Breast epithelium (tissue), 4 donors: ENCODE measurements at places on chromosomes 12 and 14. TPM values are rescaled to one million over a fixed set of nuclear protein-coding genes. Genes with fewer than 3 reads are reported as not detected.

- H3K27ac ChIP-seq = no peak overlapping the region
- DNase-seq = no peak
- no peaks in the 10 kb centered on the region for H3K36me3 ChIP-seq
- no peak overlapping the region for H3K4me3 ChIP-seq
- H3K27me3 ChIP-seq = peaks cover 4% of the 10 kb centered on the region
Measured at GRCh38 chr14:36212577-36212976, 36.1 kb upstream of the PTCSC3 start.

DNA sequence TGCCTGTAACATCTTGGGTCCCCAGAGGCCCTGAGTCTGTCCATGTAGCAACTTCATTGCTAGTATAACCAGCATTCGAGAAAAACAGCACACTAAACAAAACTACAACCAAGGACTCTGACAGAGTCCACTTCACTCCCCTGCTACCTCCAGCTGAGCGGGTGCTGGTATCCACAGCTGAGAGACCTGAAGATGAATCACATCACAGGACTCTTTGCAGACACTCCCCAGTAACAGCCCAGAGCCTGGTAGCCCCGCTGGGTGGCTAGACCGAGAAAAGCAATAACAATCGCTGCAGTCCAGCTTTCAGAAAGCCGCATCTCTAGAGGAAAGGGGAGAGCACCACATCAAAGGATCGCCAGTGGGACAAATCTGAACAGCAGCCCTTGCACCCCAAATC is 9.0 kb upstream of the IQSEC3 start:
- no peaks in the 10 kb centered on the region for H3K4me1 ChIP-seq
- no peaks in the 10 kb centered on the region for H3K36me3 ChIP-seq
- DNase-seq = no peak
- peaks cover 37% of the 10 kb centered on the region for H3K27me3 ChIP-seq
- H3K4me3 ChIP-seq = no peak overlapping the region

DNA sequence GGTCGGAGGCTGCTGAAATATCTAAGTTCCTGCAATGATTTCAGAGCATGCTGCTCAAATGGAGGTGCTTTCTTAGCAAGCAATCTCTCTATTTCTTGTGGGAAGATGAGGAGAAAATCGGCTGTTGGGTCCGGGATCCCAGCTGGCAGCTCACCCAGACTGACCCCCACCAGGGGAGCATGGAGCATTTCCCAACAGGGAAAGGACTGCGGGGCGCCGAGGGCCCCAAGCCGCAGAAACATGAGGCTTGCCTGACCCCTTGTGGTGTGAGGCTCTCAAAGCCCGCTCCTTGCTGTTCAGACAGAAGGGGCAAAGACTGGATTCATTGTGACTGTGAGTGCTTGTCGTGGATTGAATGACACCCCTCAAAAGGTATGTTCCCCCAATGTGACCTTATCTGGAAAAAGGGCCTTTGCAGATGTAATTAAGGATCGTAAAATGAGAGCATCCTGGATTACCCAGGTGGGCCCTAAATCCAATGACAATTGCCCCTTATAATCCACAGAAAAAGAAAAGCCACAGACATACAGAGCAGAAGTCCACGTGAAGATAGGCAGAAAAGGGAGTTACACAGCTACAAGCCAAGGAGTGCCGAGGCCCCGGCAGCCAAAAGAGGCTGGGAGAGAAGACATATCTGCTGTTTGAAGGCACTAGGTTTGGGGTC is 116.3 kb upstream of the VASH1 start:
- H3K4me3 ChIP-seq = no peak overlapping the region
- H3K27me3 ChIP-seq = no peaks in the 10 kb centered on the region
- H3K36me3 ChIP-seq = no peaks in the 10 kb centered on the region
- no peak for DNase-seq
- H3K27ac ChIP-seq = no peak overlapping the region

RNF212B gene
- total RNA-seq = not detected

LTB4R2 gene
- 9.4 TPM for total RNA-seq

DNA sequence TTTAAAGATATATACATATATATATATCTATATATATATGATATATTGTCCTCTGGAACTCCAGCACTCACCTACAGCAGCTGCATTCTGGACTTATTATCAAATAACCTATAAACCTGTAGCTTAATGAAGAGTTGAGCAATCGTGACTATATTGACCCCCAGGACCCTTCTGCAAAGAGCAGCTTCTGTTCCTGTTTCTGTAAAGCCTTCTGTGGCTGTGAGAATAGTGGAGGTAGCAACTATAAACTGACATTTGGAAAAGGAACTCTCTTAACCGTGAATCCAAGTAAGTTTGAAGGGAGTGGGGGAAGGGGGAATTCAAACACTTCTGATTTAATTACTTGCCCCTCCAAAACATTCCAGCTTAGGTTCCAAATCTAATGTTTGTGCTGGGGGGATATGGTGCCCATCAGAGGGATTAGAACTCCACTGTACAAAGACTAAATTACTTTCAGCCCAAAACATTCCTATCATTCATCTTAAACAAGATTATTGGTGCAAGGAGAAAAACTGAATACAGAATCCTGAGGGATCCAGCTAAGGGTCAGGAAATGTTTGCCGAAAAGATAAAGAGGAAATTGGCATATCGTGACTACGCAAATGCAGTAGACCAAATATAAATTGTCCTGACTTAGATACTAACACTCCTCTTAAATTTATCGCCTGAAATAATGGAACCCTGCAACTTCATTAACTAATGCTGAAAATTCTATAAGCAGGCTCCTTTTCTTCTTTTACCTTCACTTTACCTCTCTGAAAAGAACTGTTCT is 106.1 kb downstream of the DAD1 start:
- H3K36me3 ChIP-seq = no peaks in the 10 kb centered on the region
- H3K4me3 ChIP-seq = no peak overlapping the region
- H3K27ac ChIP-seq = no peak overlapping the region
- no peak for DNase-seq
- H3K27me3 ChIP-seq = no peaks in the 10 kb centered on the region
- H3K4me1 ChIP-seq = peaks cover 3% of the 10 kb centered on the region

GRCh38 chr12:17591005-17591681 is 498.9 kb downstream of the RERGL start:
- H3K27ac ChIP-seq = no peak overlapping the region
- no peak for DNase-seq
- no peak overlapping the region for H3K4me3 ChIP-seq

DNA sequence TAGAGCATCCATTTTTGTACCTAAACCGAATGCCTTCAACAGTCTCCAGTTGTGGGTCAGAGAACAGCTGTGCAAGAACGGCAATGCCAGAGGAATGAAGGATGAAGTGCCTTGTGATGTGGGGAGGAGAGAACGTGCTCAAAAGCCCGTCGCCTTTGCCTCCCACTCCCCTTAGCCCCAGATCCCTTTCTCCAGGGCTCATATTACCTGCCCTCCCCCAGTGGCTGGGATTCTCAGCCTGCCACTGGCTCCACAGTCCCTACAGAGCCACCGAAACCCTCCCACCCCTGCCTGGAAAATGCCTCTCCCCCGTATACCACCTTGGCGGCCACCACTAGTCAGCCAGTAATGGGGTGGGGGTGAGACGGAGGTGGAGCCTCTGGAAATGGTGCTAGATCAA is 158.5 kb downstream of the ZFP36L1 start:
- no peak overlapping the region for H3K4me3 ChIP-seq
- H3K27me3 ChIP-seq = no peaks in the 10 kb centered on the region
- peaks cover 14% of the 10 kb centered on the region for H3K4me1 ChIP-seq
- no peaks in the 10 kb centered on the region for H3K36me3 ChIP-seq
- DNase-seq = no peak

DNA sequence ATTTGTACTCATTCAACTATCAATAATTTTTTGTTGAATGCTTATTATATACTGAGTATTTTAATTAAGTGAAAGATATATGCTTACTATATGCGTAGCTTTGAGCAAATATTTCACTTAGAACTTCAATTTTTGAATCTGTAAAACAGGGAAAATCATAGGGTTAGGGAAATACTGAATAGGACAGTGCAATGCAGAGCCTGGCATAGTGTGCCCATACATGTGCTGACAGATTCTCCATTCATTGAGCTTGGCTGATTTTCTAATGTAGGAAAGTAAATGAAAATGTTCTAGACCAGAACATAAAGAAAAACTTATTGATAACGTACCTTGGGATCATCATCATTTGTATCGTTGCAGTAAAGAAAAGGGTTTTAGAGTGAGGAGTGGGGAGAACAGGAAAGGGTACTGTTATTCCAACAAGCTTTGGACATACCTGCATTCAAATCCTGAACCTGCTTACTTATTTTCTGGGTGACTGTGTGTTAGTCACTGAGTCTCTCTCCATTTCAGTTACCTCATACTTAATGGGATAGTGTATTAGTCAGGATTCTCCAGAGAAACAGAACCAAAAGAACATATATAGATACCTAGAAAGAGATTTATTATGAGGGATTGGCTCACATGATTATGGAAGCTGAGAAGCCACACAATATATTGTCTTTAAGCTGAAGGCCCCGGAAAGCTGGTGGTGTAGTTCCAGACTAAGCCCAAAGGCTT is 436.4 kb downstream of the ADAMTS20 start:
- no peak for DNase-seq
- no peaks in the 10 kb centered on the region for H3K36me3 ChIP-seq
- H3K4me1 ChIP-seq = no peaks in the 10 kb centered on the region

DNA sequence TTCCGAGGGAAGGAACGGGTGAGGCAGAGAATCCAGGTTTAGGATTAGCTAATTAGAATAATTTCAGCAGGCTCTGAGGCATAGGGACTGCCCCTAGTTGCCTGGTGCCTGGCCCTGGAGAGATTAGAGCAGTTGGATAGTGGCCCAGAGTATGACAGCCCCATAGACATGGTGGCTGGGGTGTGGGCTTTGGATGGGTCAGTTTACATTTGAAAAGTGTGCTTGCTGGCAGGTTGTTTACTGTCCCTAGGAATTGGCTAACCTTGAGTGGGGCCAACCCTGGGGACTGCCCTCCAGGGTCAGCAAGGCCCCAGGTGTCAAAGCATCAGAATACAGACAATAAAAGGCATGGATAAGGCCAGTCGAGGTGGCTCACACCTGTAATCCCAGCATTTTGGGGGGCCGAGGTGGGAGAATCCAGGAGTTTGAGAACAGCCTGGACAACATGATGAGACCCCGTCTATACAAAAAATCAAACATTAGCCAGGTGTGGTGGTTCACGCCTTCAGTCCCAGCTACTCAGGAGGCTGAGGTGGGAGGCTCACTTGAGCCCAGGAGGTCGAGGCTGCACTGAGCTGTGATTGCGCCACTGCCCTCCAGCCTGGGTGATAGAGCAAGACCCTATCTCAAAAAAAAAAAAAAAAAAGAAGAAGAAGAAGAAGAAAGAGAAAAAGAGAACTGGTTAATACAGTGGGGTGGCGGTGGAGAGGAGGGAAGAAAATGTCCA is 182.3 kb upstream of the PWP1 start:
- no peaks in the 10 kb centered on the region for H3K36me3 ChIP-seq
- H3K4me1 ChIP-seq = no peaks in the 10 kb centered on the region
- H3K27me3 ChIP-seq = no peaks in the 10 kb centered on the region
- DNase-seq = no peak

DNA sequence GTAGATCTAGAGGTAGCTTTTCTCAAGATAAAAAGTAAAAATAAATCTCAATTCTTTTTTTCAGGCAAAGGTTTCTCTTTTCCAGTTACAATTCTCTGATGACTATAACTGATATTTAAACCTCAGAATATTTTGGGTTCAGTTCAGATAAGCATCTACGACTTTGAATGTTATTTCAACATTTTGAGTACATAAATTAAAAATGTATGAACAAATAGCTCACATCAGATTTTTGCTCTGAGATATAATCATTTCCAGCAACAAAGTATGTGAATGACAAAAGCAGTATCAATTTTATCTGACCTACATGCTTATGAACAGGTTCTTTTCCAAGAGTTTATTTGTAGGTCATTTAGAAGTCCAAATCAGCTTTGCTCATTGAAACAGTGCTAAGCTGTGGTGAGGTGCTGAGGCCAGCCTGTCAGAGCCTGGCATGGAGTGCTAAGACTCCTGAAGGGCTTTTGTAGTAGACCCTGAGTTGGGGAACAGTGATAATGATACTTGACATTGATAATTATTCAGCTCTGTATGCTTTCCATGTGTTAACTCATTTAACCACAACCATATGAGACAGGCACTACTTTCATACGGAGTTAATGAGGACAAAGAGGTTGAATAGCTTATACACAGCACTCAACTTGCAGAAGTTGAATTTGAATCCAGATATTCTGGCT is 205.0 kb upstream of the DCN start:
- no peaks in the 10 kb centered on the region for H3K27me3 ChIP-seq
- H3K4me3 ChIP-seq = no peak overlapping the region
- DNase-seq = no peak
- peak overlapping the region; percentile 75 for H3K27ac ChIP-seq

- H3K4me3 ChIP-seq = no peak overlapping the region
- no peak for DNase-seq
- H3K4me1 ChIP-seq = no peaks in the 10 kb centered on the region
- no peak overlapping the region for H3K27ac ChIP-seq
- no peaks in the 10 kb centered on the region for H3K36me3 ChIP-seq
- H3K27me3 ChIP-seq = no peaks in the 10 kb centered on the region
Measured at GRCh38 chr12:64631197-64631596, 20.9 kb downstream of the RASSF3 start.

- no peaks in the 10 kb centered on the region for H3K27me3 ChIP-seq
- DNase-seq = no peak
- H3K4me3 ChIP-seq = no peak overlapping the region
- H3K27ac ChIP-seq = no peak overlapping the region
Measured at GRCh38 chr12:41468341-41468740, 280.2 kb downstream of the PDZRN4 start.

CDCA4 gene
- 10.4 TPM for total RNA-seq

GPR132 gene
- total RNA-seq = 2.9 TPM

DNA sequence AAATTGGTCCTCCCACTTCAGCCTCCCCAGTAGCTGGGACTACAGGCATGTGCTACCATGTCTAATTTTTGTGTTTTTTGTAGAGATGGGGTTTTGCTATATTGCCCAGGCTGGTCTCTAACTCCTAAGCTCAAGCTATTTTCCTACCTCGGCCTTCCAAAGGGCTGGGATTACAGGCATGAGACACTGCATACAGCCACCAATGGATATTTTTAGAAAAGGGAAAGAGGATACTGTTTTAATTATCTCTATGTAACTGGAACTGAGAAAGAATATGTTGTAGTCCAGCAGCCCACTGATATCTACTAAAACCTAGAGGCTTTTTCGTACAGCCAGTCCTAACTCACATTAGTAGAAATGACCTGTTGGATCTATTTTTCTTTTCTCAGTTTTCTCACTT is 6.2 kb downstream of the TMPRSS12 start:
- H3K27ac ChIP-seq = no peak overlapping the region
- H3K27me3 ChIP-seq = no peaks in the 10 kb centered on the region
- H3K4me3 ChIP-seq = no peak overlapping the region
- H3K4me1 ChIP-seq = no peaks in the 10 kb centered on the region
